T-cell (primary cell): ENCODE measurements at places on chromosomes 12 and 14. TPM values are rescaled to one million over a fixed set of nuclear protein-coding genes. Genes with fewer than 3 reads are reported as not detected.
A peak's percentile ranks its signal among the peaks of the same experiment; 100 is the strongest.

DNA sequence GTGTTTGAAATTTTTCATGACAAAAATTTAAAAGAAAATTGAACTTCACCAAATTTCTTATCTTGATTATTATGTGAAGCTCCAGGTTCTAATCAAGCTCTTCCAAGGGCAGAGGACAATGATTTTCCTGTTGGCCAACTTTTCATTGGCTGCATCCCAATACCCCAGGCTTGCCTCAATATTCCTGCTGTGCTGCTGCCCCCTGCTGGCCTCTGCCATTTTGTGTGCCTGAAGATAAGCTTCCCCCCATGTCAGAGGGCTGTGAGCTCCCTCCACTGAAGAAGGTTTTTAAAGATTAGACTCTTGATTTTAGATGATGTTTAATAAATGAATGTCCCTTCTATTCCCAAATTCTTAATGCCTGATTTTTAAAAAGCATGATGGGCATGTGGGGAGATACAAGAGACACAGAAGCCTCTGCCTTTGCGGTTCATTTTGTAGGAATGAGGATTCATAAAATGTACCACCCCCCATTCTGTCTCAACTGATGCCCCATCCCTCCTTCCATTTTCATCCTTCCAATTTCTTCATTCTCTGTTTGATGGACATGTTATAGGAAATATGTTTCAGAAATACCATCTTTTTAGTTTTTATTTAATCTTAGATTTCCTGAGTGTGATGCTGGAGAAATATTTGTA is 76.7 kb upstream of the RGS6 start:
- peak; percentile 17 for DNase-seq

Gene COQ10A
- 38.4 TPM for total RNA-seq

Gene GABARAPL1
- total RNA-seq: 129 TPM

DNA sequence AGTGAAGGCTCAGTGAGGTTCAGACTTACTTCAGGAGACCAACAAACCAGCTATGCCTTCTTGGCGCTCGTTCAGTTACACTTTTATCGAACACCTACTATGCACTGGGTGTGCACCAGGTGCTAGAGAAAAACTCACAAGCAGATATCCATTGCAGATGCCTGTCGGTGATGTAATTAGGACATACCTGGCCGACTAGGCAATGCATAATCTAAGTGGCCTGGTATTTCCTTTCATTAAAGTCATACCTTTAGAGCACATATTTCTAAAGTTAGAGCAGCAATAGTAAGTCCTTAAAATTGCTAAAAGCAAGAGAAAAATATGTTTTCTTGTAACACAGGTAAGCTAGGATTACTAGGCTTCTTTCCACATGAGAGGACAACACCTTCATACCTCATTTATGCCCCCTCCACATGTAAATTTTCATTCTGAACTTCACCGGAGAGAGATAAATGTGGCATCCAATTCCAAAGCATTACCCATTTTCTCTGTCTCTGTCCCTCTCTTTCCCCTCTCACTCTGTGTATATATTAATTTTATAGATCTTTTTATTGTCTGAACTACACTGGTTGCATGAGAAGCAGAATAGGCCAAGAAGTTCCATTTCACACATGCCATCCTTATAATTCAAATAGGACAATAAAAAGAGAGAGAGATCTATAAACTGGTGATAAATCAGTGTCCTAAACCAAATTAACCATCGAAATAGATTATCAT is 242.2 kb downstream of the SPTSSA start:
- DNase-seq: no peak

DNA sequence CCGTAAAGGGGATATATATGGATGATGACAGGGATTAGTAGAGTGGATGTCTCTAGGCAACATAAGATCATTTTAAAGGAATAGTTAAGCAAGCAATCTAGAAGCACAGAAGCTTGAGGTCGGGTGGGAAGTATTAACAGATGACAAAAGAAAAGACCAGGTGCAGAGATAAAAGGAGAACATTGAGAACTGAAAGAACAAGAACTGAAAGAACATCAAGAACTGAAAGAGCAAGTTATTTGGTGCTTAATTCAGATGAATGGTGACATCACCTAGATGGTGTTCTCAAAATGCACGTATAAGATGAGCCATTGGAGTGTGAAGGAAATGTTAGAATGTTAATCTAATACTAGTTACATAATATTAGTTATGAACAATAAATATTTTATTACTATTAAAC is 224.0 kb upstream of the PDE3A start:
- no peak for DNase-seq

Gene NFYB
- 22.3 TPM for total RNA-seq

DNA sequence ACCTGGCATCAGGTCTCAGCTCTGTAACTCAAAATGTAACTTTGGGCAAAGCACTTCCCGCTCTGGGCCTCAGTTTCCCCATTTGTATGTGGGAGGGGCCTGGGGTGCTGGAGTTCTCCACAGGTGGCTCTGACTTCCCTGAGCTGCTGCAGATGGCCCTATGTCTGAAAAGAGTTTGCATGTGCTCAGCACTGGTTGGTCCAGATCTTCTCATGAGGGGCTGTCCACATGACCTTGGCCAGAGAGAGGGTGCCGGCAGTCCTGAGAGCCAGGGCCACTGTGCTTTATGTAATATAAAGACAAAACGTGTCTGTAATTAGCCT is 7.2 kb upstream of the CACNA2D4 start:
- DNase-seq: no peak

- DNase-seq: no peak
Observed at GRCh38 chr14:32426586-32427388, 97.7 kb downstream of the AKAP6 start.

Gene GALNT9
- total RNA-seq: not detected

Gene PGF
- total RNA-seq: not detected

Gene KRT77
- not detected for total RNA-seq

GRCh38 chr12:95731519-95731958 is 59.0 kb downstream of the NTN4 start:
- no peak for DNase-seq

DNA sequence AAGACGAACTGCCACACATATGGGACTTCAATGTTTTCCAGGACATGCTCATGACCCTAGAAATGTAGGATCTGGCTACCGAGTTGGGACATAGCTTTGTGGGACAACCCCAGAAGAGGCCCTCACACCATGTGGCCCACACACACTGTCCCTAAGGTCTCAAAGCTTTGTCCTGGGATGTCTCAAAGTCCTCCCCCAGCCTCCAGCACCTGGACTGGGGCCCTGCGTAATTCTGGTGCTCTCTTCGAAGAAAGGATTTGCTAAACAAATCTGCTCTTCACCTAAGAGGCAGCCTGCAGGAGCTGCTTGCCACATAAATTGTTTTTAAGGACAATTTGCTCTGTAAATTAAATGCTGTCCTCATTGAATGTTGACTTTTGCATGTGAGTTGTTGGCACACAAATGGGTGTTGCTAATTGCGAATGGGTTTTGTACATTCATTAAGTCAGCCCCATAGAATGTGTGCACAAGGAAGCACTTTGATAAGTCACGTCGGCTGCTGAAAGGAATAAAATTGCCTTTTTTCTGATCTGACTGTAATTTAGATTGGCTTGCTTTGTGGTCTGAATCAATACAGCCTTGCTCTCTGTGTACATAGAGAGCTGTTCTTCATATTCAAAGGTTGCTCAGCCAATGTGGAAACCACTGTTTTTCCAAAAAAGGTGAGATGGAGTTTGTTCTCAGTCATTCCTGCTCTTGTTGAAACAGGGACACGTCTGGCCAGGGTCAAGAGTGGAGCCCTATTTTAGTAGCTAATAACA is 161.6 kb upstream of the PWP1 start:
- DNase-seq: no peak

DNA sequence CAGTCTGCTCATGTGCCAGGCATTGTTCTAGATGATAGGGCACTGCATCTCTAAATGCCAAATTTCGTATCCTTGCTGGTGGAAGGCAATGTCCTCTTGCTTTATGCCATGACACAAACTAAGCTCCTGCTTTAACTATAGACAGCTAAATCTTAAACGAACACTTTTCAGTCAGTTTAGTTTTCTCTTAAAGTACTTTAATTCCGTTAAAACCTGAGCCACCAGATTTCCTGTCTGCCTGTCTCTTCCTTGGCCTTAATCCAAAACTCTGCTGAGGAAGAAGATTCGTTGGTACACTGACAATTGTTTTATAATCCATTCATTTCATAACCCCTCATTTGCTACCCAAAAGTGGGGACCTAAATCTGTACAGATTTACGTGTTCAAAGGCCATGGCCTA is 194.4 kb upstream of the BCL2L14 start:
- no peak for DNase-seq
